Hair follicular keratinocyte (primary cell): ENCODE measurements at places on chromosomes 2 and 18. TPM values are rescaled to one million over a fixed set of nuclear protein-coding genes. Genes with fewer than 3 reads are reported as not detected.

The FAP gene
- total RNA-seq = 8.5 and 20.7 TPM in 2 replicates

The PCARE gene
- not detected in 2 replicates for total RNA-seq

The EML6 gene
- total RNA-seq = 0.04 TPM in 1 of 2 replicates, not detected in the other

The STK17B gene
- total RNA-seq = 10.7 and 16.8 TPM in 2 replicates

The SERPINB10 gene
- total RNA-seq = 0.08 TPM in 1 of 2 replicates, not detected in the other

The AGXT gene
- not detected in 2 replicates for total RNA-seq

The CABYR gene
- total RNA-seq = 6.4 and 13.3 TPM in 2 replicates

The GRB14 gene
- total RNA-seq = 8.9 and 15.4 TPM in 2 replicates

The MREG gene
- 23.5 and 32.2 TPM in 2 replicates for total RNA-seq

The RNASEH1 gene
- 22.3 and 25.7 TPM in 2 replicates for total RNA-seq

The ATP6V1B1 gene
- not detected in 2 replicates for total RNA-seq

The CIB4 gene
- total RNA-seq = not detected in 2 replicates

The TMEM178A gene
- total RNA-seq = 0.31 and 0.80 TPM in 2 replicates

The KLF7 gene
- 44.7 and 72.3 TPM in 2 replicates for total RNA-seq

The KCNJ3 gene
- total RNA-seq = not detected in 2 replicates

The ZNG1B gene
- 12.1 and 21.6 TPM in 2 replicates for total RNA-seq

The IL1RL1 gene
- 1.5 and 4.3 TPM in 2 replicates for total RNA-seq

The INHA gene
- total RNA-seq = 0.19 TPM in 1 of 2 replicates, not detected in the other

The HMSD gene
- total RNA-seq = 1.4 TPM in 1 of 2 replicates, not detected in the other

The SLC4A5 gene
- total RNA-seq = not detected in 2 replicates

The TRIM54 gene
- not detected in 2 replicates for total RNA-seq

The PMAIP1 gene
- total RNA-seq = 14.9 and 16.2 TPM in 2 replicates

The OXER1 gene
- total RNA-seq = not detected in 2 replicates

The OTOF gene
- not detected in 2 replicates for total RNA-seq

The TRIP12 gene
- 64.4 and 81.1 TPM in 2 replicates for total RNA-seq

The FOXD4L1 gene
- total RNA-seq = not detected in 2 replicates

The TMEM198 gene
- 0.47 and 1.7 TPM in 2 replicates for total RNA-seq

The GPATCH11 gene
- 5.3 and 6.2 TPM in 2 replicates for total RNA-seq

The ANKRD36 gene
- 4.9 and 8.9 TPM in 2 replicates for total RNA-seq

The SCN7A gene
- total RNA-seq = not detected in 2 replicates

The ERFE gene
- 1.1 and 2.9 TPM in 2 replicates for total RNA-seq

The RNMT gene
- total RNA-seq = 13.9 and 15.5 TPM in 2 replicates

The STPG4 gene
- total RNA-seq = not detected in 2 replicates

The GKN2 gene
- total RNA-seq = not detected in 2 replicates

The SCYGR1 gene
- not detected in 2 replicates for total RNA-seq

The STARD6 gene
- not detected in 2 replicates for total RNA-seq

The ERICH2 gene
- 0.55 and 1.4 TPM in 2 replicates for total RNA-seq

The ASXL3 gene
- 0.11 TPM in 1 of 2 replicates, not detected in the other for total RNA-seq

The HOXD10 gene
- total RNA-seq = not detected in 2 replicates

The CCDC74A gene
- total RNA-seq = 6.0 and 6.6 TPM in 2 replicates

The SPC25 gene
- 2.0 and 8.8 TPM in 2 replicates for total RNA-seq

The EVX2 gene
- not detected in 2 replicates for total RNA-seq

The IGFBP2 gene
- 2.4 and 52.5 TPM in 2 replicates for total RNA-seq

The ARHGEF4 gene
- total RNA-seq = 34.5 and 36.1 TPM in 2 replicates

The CNGA3 gene
- total RNA-seq = not detected in 2 replicates

The BMP10 gene
- not detected in 2 replicates for total RNA-seq

The RSAD2 gene
- not detected in 2 replicates for total RNA-seq

The MAP3K19 gene
- not detected in 2 replicates for total RNA-seq

The FAM228A gene
- not detected in 2 replicates for total RNA-seq

The RALB gene
- 45.9 and 57.3 TPM in 2 replicates for total RNA-seq

The RAB31 gene
- 25.5 and 30.4 TPM in 2 replicates for total RNA-seq

The SPRED2 gene
- 14.1 and 20.5 TPM in 2 replicates for total RNA-seq

The CCDC178 gene
- total RNA-seq = not detected in 2 replicates

The TEX44 gene
- total RNA-seq = not detected in 2 replicates
